Activated naive CD8-positive, alpha-beta T cell treated with anti-CD3 and anti-CD28 coated beads, Interleukin-2, amount 10 ng/mL, durations not matched to agents 7 days and 5 days (primary cell): ENCODE measurements at places on chromosomes 2 and 18.

DNA sequence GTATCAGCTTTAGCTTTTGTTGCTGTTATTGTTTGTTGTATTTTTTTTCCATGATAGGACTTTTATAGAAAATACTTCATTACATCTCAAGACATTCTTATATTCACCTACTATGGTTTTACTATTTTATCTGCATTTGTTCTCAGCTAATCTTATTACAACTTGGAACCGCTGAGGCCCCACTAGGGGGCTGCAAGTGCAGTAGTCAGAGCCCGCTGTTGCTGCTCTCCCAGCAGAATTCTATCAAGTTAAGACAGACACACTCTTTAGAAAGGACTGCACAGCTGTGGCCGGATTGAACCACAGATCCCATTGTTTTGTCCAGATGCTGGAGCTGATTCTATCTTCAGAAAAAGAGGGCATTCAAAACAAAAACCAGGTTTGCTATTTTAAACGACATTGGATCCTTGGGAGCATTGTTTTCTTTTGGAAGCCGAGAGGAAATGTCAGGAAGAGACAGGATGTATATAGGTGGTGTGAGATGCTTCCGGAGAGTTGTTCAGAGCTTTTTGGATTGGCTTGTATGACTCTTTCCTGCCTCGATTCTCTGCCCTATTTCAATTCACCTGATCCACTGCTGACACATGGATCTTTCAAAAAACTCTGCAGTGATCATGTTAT, 105.7 kb upstream of the GAREM1 start:
- H3K4me3 ChIP-seq = no peak overlapping the region
- no peak for DNase-seq
- H3K4me1 ChIP-seq = no peaks in the 10 kb centered on the region
- no peak overlapping the region for H3K27ac ChIP-seq

DNA sequence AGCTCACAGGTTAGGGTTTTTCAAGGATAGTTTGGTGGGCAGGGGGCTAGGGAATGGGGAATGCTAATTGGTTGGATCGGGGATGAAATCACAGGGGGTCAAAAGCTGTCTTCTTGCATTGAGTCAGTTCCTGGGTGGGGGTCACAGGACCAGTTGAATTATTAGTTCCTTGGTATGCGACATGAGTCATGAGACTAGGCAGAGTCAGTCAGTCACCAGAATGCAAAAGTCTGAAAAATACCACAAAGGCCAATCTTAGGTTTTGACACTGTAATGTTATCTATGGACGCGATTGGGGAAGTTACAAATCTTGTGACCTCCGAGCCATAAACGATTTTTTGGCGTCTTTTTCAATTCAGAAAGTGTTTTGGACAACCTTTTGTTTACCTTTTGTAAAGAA, 101.2 kb downstream of the ZNF519 start:
- no peaks in the 10 kb centered on the region for H3K4me1 ChIP-seq
- no peak overlapping the region for H3K4me3 ChIP-seq
- peaks cover 21% of the 10 kb centered on the region for H3K27me3 ChIP-seq
- DNase-seq = no peak
- no peak overlapping the region for H3K27ac ChIP-seq

GRCh38 chr2:215793747-215794595, 219.4 kb downstream of the MREG start:
- no peak overlapping the region for H3K27ac ChIP-seq
- peaks cover 2% of the 10 kb centered on the region for H3K36me3 ChIP-seq
- H3K4me3 ChIP-seq = no peak overlapping the region

GRCh38 chr18:55688030-55688429, 100.0 kb upstream of the TCF4 start:
- H3K4me3 ChIP-seq = no peak overlapping the region
- no peak overlapping the region for H3K27ac ChIP-seq
- DNase-seq = no peak
- H3K36me3 ChIP-seq = no peaks in the 10 kb centered on the region

- DNase-seq = no peak
- no peaks in the 10 kb centered on the region for H3K4me1 ChIP-seq
- H3K4me3 ChIP-seq = no peak overlapping the region
- no peaks in the 10 kb centered on the region for H3K27me3 ChIP-seq
Observed at GRCh38 chr2:180062178-180062577, 55.1 kb upstream of the CWC22 start.

- peaks cover 4% of the 10 kb centered on the region for H3K4me1 ChIP-seq
- peaks cover 13% of the 10 kb centered on the region for H3K27me3 ChIP-seq
- no peak for DNase-seq
- H3K27ac ChIP-seq = no peak overlapping the region
- H3K4me3 ChIP-seq = no peak overlapping the region
Observed at GRCh38 chr2:1609040-1609439, 135.3 kb downstream of the PXDN start.

- peak overlapping the region; percentile 79 for H3K27ac ChIP-seq
- peaks cover 10% of the 10 kb centered on the region for H3K36me3 ChIP-seq
- H3K27me3 ChIP-seq = peaks cover 10% of the 10 kb centered on the region
Observed at GRCh38 chr2:69742322-69742952, 503 bp downstream of the ANXA4 start.

DNA sequence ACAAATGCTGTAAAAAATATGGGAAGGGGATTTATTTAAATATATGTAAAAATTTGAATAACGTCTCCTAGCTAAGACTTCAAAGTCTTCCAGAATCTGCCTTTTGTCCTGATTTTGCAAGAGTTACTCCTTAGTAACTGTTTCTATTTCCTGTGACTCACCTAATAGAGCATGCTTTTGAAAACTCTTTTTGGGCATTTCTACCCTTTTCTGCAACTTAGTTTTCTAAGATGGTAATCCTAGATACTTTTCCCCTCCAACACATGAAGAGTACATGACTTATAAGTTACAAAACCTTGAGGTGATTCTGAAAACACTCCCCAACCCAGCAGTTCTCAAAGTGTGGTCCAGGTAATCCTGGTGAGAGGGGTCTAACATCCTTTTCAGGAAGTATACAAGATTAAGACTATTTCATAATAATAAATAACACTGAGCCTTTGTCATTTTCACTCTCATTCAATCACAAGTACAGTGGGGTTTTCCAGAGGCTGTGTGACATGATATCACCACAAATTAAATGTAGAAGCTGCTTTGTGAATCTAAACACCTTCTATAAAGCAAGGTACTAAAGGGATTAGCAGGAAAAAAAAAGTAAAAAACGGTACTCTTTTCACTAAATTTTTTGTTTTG, 31.9 kb downstream of the PPP4R3B start:
- peaks cover 11% of the 10 kb centered on the region for H3K4me1 ChIP-seq
- peaks cover 22% of the 10 kb centered on the region for H3K36me3 ChIP-seq
- H3K27me3 ChIP-seq = no peaks in the 10 kb centered on the region
- no peak for DNase-seq

DNA sequence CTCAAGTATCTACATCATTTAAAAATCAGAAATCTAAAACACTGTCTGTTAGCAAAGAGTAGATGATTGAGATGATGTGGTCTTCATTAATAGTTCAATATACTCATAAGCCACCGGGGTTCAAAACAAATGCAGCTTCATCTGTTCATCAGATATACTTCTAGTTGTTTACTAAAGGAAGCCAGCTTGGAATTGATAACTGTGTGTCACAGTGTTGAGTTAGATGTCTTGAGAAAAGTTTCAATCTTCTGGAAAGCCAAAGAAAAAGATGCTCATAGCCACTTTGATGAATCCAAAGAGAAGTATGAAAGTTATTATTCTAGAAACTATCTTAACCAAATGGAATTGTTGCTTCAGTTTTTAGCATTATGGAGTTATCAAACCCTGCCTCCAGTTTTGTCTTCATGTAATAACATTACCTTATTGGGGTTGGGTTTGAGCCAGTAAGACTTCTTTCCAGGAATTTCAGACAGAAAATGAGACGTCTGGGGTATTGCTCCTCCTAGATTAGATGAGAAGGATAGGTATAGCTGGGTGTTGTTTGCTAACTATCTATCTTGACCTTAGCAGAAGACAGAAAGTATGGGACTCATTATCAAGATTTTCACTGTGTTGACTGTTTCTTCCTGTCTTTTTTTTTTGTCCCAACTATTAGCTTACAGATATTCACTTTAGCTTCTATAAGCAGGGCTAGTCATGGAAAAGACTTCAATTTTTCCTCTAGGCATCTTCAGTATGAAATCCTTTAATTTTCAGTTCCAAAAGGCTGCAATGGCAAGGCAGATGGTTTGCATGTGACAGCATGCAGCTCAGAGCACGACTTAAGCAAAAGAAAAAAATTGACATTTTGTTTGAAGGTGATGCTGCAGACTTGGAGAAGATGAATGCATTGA, 66.5 kb downstream of the LNPK start:
- no peak overlapping the region for H3K27ac ChIP-seq
- no peak overlapping the region for H3K4me3 ChIP-seq
- peaks cover 2% of the 10 kb centered on the region for H3K4me1 ChIP-seq
- H3K27me3 ChIP-seq = no peaks in the 10 kb centered on the region
- no peak for DNase-seq

GRCh38 chr2:212892193-212892592, 259.2 kb downstream of the IKZF2 start:
- no peaks in the 10 kb centered on the region for H3K36me3 ChIP-seq
- no peak for DNase-seq
- H3K27me3 ChIP-seq = peaks cover 8% of the 10 kb centered on the region
- no peak overlapping the region for H3K27ac ChIP-seq
- no peak overlapping the region for H3K4me3 ChIP-seq

DNA sequence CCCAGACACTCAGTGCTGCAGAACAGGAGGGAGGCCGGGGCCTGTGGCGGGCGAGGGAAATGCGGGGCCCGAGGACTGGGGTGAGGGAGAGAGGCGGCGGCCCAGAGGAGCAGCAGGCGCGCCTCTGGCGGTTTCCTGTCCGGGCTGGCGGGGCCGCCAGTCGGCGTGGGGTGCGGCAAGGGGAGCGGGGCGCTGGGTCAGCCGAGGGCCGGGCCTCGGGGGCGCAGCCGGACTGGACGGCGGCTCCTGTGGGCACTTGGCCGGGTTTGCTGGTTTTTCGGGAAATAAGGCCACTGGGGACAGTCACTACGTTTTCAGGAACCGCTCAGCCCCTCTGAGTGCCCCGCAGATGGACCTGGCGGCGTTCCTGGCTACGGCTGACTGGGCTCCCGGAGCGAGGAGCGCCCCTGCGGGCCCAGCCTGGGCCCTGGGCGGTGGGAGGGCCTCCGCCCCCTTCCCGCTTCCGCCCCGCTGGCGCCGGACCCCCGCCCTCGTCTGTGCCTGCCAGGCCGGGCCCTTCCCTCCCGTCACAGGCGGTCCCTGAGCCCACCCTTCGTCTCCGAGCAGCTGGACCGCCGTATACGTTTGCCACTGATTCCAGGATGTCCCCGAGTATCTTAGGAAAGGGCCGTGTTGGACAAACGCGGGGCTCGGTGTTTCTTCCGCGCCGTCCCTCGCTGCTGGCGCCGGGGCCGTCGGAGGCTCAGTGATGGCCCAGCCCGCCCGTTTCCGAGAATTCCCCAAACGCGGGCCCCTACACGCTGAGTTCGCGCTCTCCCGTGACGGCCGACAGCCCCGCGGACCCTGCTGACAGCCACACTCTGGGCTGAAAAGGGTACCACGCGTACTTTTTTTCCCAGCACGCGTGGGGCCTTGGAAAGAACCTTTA, 84.6 kb downstream of the FAM210A start:
- peaks cover 15% of the 10 kb centered on the region for H3K36me3 ChIP-seq
- DNase-seq = no peak

GRCh38 chr2:151343073-151343472, 14.3 kb upstream of the TNFAIP6 start:
- H3K4me3 ChIP-seq = no peak overlapping the region
- no peaks in the 10 kb centered on the region for H3K27me3 ChIP-seq
- H3K27ac ChIP-seq = no peak overlapping the region
- H3K36me3 ChIP-seq = no peaks in the 10 kb centered on the region
- DNase-seq = no peak

DNA sequence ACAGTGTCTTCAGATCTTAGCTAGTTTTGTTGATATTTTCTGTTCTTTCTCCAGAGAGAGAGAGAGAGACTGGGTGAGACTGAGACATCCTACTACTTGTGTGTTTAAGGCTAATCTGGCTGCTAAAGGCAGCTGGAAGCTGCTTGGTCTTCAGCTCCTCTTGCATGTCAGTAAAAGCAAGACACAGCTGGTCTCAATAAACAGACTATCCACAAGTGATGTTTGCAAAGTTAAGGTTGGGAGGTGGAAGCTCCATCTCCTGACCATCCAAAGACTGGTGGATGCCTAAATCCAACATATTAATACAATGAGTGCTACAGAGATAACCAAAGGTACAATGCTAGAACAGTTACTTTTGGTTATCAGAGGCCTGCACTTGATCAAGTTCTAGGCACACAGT, 17.8 kb downstream of the ERFE start:
- DNase-seq = no peak
- H3K27me3 ChIP-seq = no peaks in the 10 kb centered on the region
- H3K4me1 ChIP-seq = peaks cover 2% of the 10 kb centered on the region
- peaks cover 27% of the 10 kb centered on the region for H3K36me3 ChIP-seq
- H3K27ac ChIP-seq = peak overlapping the region; percentile 55

DNA sequence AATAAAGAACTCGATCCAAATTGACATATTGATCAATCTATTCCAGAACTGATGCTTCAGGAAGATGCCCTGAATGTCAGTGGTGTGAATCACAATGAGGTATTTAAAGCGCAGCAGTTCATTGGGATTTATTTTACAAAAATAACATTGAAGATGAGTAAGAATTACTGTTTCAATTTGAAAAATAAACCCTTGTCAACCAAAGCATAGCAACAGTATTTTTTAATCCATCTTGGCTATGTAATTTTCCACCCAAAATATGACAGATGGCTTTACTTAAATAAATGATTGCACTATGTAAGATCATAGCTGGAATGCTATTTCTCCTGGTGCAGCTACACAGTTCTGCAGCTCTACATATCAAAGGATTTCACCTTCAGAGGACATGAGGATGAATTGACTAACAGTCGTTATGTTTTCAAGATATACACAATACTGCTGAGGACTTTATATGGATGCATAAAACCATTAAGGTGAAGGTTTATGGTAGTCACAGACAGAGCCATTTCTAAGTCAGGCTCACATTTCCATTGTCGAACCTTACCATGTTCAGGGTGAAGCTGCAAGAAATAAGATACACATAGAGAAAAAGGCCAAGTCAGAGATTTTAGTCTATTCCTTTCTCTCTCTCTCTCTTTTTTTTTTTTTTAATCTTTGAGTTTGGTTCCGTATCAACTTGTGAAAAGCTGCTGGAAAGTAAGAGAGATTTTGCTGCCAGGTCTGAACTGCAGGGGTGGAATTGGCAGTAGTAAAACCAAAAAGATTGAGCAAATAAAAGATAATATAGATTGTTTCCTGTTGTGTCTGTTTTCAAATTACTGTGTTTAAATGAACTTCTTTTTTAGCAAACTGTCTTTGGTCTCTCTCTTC, 398.0 kb upstream of the CDH20 start:
- H3K27me3 ChIP-seq = no peaks in the 10 kb centered on the region
- no peak overlapping the region for H3K4me3 ChIP-seq
- H3K27ac ChIP-seq = no peak overlapping the region
- H3K36me3 ChIP-seq = no peaks in the 10 kb centered on the region
- DNase-seq = no peak

DNA sequence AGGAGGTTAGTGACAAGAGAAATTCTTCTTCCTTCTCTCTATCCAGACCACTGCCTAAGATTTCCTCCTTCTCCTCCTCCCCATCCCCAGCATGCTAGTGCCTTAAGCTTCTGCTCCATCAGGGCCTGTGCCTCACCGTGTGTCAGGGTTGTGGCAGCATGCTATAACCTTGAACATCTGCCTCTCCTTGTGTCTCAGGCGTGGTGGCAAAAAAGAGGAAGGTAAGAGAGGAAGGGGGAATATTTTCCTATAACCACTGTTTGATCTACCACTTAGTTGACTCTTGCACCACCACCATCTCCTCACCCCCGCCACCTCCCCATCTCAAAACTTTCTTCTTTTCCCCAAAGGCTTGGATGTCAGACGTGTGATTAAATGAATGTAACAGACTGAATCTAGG, 38.3 kb upstream of the PEX13 start:
- no peak overlapping the region for H3K4me3 ChIP-seq
- H3K36me3 ChIP-seq = peaks cover 7% of the 10 kb centered on the region
- H3K27ac ChIP-seq = no peak overlapping the region
- H3K27me3 ChIP-seq = no peaks in the 10 kb centered on the region
- peaks cover 19% of the 10 kb centered on the region for H3K4me1 ChIP-seq
